ENCODE measurements at places on chromosomes 11 and 22. TPM values are rescaled to one million over a fixed set of nuclear protein-coding genes. Genes with fewer than 3 reads are reported as not detected.

Gene GGTLC3
- not detected for total RNA-seq

Gene AQP11
- not detected for total RNA-seq

Gene DERL3
- total RNA-seq = not detected

Gene RCE1
- 40.2 TPM for total RNA-seq

Gene CARNS1
- total RNA-seq = not detected

Gene SLC17A6
- 0.37 TPM for total RNA-seq

Gene NRXN2
- 16.7 TPM for total RNA-seq

Gene APOC3
- not detected for total RNA-seq

Gene ARHGAP20
- total RNA-seq = not detected

Gene LRRC55
- not detected for total RNA-seq

Gene APOA5
- not detected for total RNA-seq

Gene PARVB
- total RNA-seq = 67.4 TPM

Gene TXNRD2
- 86.5 TPM for total RNA-seq

Gene OVOL1
- not detected for total RNA-seq

Gene RASGRP2
- total RNA-seq = 1.9 TPM

Gene HIC2
- total RNA-seq = 16.5 TPM

Gene KRTAP5-9
- total RNA-seq = not detected

Gene SLC5A4
- not detected for total RNA-seq
